Activated naive CD8-positive, alpha-beta T cell treated with anti-CD3 and anti-CD28 coated beads, Interleukin-2, amount 50 U/mL, for 24 hours (primary cell): ENCODE measurements at places on chromosomes 11 and 22.

GRCh38 chr11:72308226-72309073 is 64.5 kb upstream of the PHOX2A start:
- no peak overlapping the region for H3K4me3 ChIP-seq
- no peak overlapping the region for H3K27ac ChIP-seq
- DNase-seq, result no peak
- H3K36me3 ChIP-seq, result peaks cover 15% of the 10 kb centered on the region
- no peaks in the 10 kb centered on the region for H3K27me3 ChIP-seq

- peaks cover 49% of the 10 kb centered on the region for H3K36me3 ChIP-seq
- H3K4me3 ChIP-seq, result peak overlapping the region; percentile 93
- peaks cover 49% of the 10 kb centered on the region for H3K4me1 ChIP-seq
- H3K27me3 ChIP-seq, result no peaks in the 10 kb centered on the region
- H3K27ac ChIP-seq, result peak overlapping the region; percentile 89
Measured at GRCh38 chr11:85663080-85663752, 1.7 kb downstream of the CREBZF start.

GRCh38 chr11:12657336-12657735 is 16.9 kb upstream of the TEAD1 start:
- H3K4me3 ChIP-seq, result no peak overlapping the region
- no peak for DNase-seq
- H3K36me3 ChIP-seq, result no peaks in the 10 kb centered on the region

DNA sequence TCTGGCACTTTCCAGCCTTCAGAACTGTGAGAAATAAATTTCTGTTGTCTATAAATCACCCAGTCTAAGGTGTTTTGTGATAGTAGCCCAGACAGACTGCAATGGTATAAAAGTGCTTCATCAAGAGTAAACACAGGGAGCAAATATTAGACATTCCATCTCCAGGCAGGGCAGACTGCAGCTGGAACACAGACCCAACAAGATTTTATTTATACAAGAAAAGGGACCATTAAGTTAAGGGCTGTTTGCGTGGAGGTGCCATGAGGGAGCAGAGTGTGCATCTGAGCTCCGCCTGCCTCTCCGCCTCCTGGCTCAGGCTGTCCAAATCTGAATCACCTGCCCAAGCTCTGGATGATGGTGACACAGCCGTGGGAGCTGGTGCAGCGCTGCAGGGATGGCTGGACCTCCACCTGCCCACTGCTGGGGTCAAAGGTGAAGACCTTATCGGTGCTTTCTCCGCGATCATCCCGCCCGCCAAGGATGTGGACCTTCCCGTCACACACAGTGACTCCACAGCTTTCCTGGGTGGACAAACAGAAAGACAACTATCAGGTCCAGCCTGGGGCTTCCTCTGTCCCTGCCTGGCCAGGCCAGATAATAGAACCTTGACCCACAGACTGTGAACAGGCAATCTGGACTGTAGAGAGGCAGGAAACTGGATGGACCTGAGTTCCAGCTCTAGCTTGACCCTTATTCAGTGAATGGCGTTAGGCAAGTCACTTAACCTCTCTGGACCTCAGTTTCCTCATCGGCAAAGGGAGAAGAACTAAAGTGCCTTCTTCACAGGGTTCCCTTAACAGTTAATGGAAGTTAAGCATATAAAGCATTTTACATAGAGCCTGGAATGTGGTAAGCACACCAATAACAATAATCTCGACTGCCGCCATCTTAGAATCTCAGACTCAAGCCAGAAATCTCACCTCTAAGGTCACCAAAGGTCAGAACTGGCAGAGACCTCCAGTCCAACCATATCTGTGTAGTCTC is 10.5 kb downstream of the KLHL35 start:
- no peak overlapping the region for H3K27ac ChIP-seq
- H3K27me3 ChIP-seq, result peaks cover 1% of the 10 kb centered on the region
- no peaks in the 10 kb centered on the region for H3K36me3 ChIP-seq

DNA sequence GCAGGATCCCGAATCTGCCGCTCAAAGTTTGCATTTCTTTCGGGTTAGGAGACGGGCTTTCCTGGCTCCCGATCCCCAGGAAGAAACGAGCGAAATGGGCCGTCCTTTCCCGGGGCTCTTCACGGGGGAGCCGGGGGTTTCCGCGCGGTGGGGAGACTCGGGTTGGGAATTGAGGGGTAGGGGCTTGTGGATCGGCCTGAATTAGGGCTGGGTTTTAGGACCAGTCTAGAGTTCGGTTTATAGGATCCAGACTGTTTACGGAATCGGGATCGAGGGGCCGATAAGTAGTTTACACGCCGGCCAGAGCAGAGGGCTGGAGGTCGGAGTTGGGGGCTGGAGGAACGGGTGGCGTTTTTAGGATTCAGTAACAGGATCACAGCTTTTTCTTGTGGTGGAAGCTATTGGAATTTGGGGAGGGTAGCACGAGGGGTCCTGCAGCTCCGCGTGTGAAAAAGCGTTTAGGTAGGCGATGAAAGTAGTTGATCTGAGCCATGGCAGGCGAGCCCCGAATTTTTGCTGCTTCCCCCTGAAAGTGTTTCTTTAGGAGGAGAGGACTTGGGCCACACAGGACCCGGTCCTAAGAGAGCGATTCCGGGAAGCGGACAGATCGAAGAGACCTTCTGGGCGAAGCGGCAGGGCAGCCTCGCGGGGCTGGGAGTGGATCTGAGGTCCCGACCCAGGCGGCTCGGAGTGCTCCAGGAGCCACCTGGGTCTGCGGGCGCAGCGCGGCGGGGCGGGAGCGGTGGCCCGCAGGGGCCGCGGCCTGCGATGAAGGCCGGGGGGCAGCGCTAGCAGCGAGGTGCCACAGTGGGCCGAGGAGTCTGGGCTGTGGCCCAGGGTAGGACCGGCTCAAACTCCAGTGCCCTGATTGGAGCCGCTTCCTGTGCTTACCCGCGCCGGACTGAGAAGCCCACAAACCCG is 1.6 kb downstream of the PKNOX2 start:
- peak; percentile 8 for DNase-seq
- no peaks in the 10 kb centered on the region for H3K36me3 ChIP-seq
- peaks cover 12% of the 10 kb centered on the region for H3K4me1 ChIP-seq
- H3K27ac ChIP-seq, result no peak overlapping the region
- H3K27me3 ChIP-seq, result peaks cover 61% of the 10 kb centered on the region

DNA sequence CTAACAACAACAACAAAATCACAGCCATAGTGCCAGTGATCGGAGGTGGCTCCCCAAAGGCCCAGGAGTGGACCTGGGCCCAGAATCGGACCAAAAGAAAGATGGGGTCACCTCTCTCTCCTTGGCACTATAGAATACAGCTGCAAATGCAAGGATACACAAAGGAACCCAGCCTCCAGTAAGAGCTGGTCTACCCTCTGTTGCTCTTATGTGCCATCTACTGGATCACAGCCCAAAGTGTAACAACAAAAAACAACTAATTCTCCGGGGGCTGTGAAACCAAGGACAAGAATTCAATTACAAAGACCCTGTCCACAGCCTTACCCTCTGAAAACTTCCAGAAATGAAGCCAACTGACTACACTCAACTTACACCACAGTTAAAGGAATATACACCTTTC is 21.6 kb downstream of the OR8G5 start:
- no peak overlapping the region for H3K27ac ChIP-seq
- no peak overlapping the region for H3K4me3 ChIP-seq
- H3K4me1 ChIP-seq, result peaks cover 11% of the 10 kb centered on the region
- H3K27me3 ChIP-seq, result peaks cover 3% of the 10 kb centered on the region

GRCh38 chr11:17599460-17599925 is 52.4 kb downstream of the OTOG start:
- peaks cover 4% of the 10 kb centered on the region for H3K4me1 ChIP-seq
- no peak for DNase-seq
- H3K27ac ChIP-seq, result no peak overlapping the region
- no peaks in the 10 kb centered on the region for H3K36me3 ChIP-seq
- peaks cover 2% of the 10 kb centered on the region for H3K27me3 ChIP-seq
- H3K4me3 ChIP-seq, result no peak overlapping the region

GRCh38 chr22:45612451-45612901 is 59.2 kb upstream of the ATXN10 start:
- H3K4me1 ChIP-seq, result peaks cover 14% of the 10 kb centered on the region
- H3K27ac ChIP-seq, result peak overlapping the region; percentile 43
- no peaks in the 10 kb centered on the region for H3K36me3 ChIP-seq
- peak overlapping the region; percentile 25 for H3K4me3 ChIP-seq
- DNase-seq, result peak; percentile 28

- H3K27me3 ChIP-seq, result no peaks in the 10 kb centered on the region
- no peaks in the 10 kb centered on the region for H3K36me3 ChIP-seq
- H3K27ac ChIP-seq, result no peak overlapping the region
- peaks cover 2% of the 10 kb centered on the region for H3K4me1 ChIP-seq
- no peak overlapping the region for H3K4me3 ChIP-seq
Measured at GRCh38 chr11:100703801-100704575, 16.9 kb downstream of the ARHGAP42 start.

DNA sequence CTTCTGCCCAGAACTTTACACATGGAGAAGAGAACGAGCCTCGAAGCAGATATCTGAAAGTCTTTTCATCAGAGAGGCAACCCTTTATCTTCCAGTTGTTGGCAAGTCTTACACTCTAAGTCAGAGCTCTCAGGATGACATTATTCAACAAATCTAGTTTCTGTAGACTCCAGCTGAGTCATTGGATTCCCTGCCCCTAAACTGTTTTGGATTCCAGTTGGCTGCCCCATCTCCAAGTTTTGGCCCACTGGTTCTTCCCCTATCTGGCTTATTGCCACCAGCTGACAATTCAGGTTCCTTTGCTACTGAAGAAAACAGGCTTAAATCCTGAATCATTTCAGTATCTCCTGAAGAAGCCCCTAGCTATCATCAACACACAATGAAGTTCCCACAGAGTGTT is 14.2 kb downstream of the SAAL1 start:
- H3K27me3 ChIP-seq, result no peaks in the 10 kb centered on the region
- H3K36me3 ChIP-seq, result peaks cover 54% of the 10 kb centered on the region
- no peak overlapping the region for H3K4me3 ChIP-seq
- no peak for DNase-seq
- no peak overlapping the region for H3K27ac ChIP-seq

DNA sequence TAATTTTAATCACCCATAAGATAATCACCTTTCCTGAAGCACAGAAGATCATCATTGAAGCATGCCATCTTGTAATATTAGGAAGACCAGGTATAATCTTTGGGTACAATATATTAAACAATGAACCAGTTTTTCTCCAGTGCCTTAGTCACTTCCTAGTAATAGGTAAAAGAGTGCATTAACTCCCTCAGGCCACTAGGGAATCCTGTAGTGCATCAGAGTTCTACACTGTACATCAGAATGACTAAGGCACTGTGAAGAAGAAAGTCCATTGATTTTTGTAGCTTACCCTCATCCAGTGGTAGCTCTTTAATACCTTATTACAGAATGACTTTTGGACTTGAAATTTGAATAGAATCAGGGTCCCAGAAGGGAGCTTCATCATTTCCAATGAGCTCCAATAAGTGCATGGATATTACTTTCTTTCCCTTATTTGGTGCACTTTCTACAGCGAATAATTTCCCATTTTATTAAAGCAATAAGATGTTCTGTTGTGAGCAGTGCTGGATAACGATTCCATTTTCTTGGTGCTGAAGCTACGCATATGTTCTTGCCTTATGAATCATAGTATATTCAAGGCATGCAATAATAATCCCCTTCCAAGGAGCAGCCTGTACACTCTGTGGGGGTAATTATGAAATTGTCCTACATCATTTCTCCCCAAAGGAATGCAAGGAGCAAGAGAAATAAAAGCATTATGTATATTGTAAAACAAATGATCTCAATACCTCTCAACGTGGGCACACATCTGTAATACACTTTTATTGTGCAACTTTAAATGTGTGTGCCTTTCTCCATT is 4.7 kb downstream of the C11orf87 start:
- DNase-seq, result no peak
- no peak overlapping the region for H3K27ac ChIP-seq

DNA sequence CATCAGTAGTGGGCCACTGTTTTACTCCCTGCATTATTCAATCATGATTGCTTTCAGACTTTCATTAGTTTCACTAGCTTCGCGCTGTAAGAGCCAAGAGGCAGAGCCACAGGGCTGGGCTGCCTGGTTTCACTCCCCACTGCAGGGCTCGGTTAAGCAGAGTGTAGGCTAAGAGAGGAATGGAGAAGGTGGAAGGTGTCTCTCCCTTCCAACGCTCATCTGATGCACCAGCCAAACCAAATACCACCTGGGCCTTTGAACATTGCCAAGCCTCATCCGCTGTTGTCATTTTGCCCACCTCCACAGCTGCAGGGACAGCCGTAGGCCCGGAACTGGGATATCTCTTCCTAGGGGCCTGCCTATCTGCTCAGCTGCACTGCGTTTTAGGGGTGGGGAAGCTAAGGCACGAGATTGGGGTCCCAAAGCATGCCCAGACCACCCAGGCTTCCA is 480 bp upstream of the SMARCB1 start:
- peak overlapping the region; percentile 92 for H3K4me3 ChIP-seq
- H3K27ac ChIP-seq, result peak overlapping the region; percentile 92
- H3K36me3 ChIP-seq, result peaks cover 2% of the 10 kb centered on the region

DNA sequence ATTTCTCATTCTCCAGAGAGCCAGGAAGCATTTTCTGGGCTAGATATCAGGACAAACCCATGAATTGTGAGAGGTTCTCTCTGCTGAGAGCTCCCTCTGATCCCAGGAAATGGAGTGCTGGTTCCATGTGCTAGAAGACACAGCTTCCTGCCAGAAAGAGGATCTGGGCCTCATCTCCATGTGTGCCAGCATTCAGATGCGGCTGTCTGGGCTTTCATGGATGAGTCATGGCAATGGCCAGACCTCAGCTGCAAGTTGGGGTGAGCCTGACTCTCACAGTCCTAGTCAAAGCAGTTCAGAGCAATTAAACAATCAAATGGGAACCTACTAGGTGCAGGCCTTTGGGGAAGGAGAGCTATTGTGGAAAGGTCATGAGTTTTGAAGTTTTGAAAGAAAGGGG is 82.3 kb upstream of the EED start:
- no peaks in the 10 kb centered on the region for H3K36me3 ChIP-seq
- DNase-seq, result no peak
- peaks cover 19% of the 10 kb centered on the region for H3K4me1 ChIP-seq
- H3K27ac ChIP-seq, result no peak overlapping the region
- no peak overlapping the region for H3K4me3 ChIP-seq
- H3K27me3 ChIP-seq, result peaks cover 2% of the 10 kb centered on the region

DNA sequence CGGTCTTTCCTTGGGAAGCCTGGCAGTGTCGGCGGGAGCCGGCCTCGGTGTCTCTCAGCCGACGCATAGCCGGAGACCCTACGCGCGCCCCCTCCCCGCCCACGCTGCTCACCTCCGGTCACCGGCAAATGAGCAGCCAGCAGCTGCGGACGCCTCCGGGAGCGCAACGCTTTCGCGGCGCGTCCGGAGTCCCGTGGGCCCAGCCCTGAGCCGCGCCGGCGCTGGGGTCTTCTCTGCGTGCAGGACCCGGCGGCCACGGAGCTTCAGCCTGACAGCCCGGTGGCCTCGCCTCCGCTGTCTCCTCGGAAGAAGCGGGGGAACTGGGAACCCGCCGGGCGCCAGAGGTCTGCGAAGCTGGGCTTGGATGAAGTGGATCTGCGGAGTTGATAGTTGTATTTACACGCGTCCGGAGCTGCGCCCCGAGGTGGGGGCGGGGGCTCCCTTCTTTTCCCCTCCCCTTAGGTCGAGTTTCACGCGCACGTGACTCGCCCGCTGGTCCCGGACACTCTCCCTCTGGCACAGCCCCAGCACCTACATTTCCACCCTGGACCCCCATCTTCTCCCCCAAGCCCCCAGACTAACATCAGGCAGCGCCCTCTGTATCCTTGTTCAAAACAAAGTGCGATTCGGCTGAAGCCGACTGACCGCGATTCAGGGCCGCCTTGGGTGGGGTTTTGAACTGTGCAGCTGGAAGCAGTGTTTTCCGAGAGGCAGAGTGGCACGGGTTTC is at the start of gene SLC43A1:
Gene SLC43A1 (minus strand): TSS at position 371 of the 729 bp plus-strand sequence. CDS start 1,591 bp downstream, outside the sequence.
- peak; percentile 47 for DNase-seq
- peak within 1 kb of the TSS; percentile 97 for H3K4me3 ChIP-seq
- H3K4me1 ChIP-seq, result peaks cover 31% of the 10 kb centered on the region
- H3K27ac ChIP-seq, result peak within 1 kb of the TSS; percentile 96
- H3K36me3 ChIP-seq, result peaks cover 3% of the 10 kb centered on the region
